ENCODE measurements at places on chromosomes 11 and 22. TPM values are rescaled to one million over a fixed set of nuclear protein-coding genes. Genes with fewer than 3 reads are reported as not detected.
A peak's percentile ranks its signal among the peaks of the same experiment; 100 is the strongest.

CELSR1 gene
- total RNA-seq = 44.6 TPM

GLYATL1 gene
- not detected for total RNA-seq

KBTBD3 gene
- total RNA-seq = 0.70 TPM

FOLR3 gene
- total RNA-seq = not detected

CLCF1 gene
- total RNA-seq = 2.8 TPM

MS4A13 gene
- total RNA-seq = not detected

DNA sequence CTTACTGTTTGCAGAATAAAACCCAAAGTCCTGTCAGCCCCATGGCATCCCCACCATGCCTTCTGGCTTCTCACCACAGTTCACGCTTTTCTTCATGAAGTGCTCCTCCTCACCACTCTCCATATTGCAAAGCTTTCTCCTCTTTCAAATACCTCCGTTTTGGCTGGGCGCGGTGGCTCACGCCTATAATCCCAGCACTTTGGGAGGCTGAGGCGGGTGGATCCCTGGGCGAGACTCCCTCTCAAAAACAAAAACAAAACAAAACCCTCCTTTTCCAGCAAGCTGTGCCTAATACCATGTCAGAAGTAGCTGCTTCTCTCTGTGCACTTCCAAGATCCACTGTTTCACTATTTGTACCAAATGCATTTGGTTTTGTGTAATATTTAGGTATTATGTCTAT is 6.7 kb downstream of the BACE1 start:
- no peaks in the 10 kb centered on the region for H3K27me3 ChIP-seq
- no peak overlapping the region for H3K27ac ChIP-seq

GRCh38 chr11:71248656-71249055 is 3.7 kb downstream of the SHANK2 start:
- peaks cover 13% of the 10 kb centered on the region for H3K4me1 ChIP-seq
- H3K4me3 ChIP-seq = no peak overlapping the region
- H3K36me3 ChIP-seq = no peaks in the 10 kb centered on the region
- no peak for DNase-seq
- no peak overlapping the region for H3K27ac ChIP-seq
- H3K27me3 ChIP-seq = no peaks in the 10 kb centered on the region

- peaks cover 9% of the 10 kb centered on the region for H3K27me3 ChIP-seq
- no peaks in the 10 kb centered on the region for H3K36me3 ChIP-seq
- no peak overlapping the region for H3K4me3 ChIP-seq
- DNase-seq = no peak
Measured at GRCh38 chr11:44538375-44539054, 26.9 kb upstream of the CD82 start.

GRCh38 chr22:28873183-28873963 is 10.0 kb upstream of the ZNRF3 start:
- H3K27me3 ChIP-seq = no peaks in the 10 kb centered on the region
- no peak overlapping the region for H3K4me3 ChIP-seq
- H3K27ac ChIP-seq = no peak overlapping the region
- no peaks in the 10 kb centered on the region for H3K4me1 ChIP-seq
- no peaks in the 10 kb centered on the region for H3K36me3 ChIP-seq

- DNase-seq = no peak
- H3K4me1 ChIP-seq = peaks cover 45% of the 10 kb centered on the region
- no peak overlapping the region for H3K4me3 ChIP-seq
- H3K36me3 ChIP-seq = no peaks in the 10 kb centered on the region
- peaks cover 34% of the 10 kb centered on the region for H3K27me3 ChIP-seq
Measured at GRCh38 chr11:67027943-67028542, 5.1 kb downstream of the SYT12 start.

DNA sequence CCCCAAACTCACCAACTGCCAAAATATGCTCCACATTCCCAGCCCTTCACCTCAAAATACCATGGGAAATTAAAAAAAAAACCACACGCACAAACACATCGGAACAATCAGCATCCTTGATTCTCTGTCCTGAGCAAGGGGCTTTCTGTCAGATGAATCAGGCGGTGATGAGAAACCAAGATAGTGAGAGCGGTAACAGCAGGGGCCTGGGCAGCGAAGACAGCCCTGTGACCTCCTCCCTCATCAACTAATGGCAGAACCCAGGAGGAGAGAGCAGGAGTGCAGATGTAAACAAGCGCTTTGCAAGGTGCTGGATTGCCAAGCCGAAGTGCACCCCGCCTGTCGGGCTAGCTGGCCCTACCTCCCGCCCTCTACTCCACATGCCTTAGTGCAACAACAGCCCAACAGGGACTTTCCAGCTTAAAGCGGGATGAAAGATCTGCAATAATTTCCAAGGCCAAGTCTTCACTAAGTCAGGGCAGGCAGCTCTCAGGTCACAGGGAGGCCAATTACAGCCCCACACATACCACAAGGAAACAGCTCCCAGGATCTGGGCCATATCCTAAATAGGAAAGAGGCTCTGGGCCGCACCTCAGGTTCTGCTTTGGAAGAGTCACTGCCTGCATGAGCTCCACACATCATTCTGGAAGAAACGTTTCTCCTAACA is 72.2 kb upstream of the BID start:
- H3K4me3 ChIP-seq = no peak overlapping the region
- peaks cover 3% of the 10 kb centered on the region for H3K36me3 ChIP-seq
- no peak for DNase-seq
- H3K27me3 ChIP-seq = no peaks in the 10 kb centered on the region
- peak overlapping the region; percentile 89 for H3K27ac ChIP-seq
- peaks cover 40% of the 10 kb centered on the region for H3K4me1 ChIP-seq

GRCh38 chr11:90639461-90639993 is 416.7 kb upstream of the CHORDC1 start:
- no peaks in the 10 kb centered on the region for H3K4me1 ChIP-seq
- no peak overlapping the region for H3K4me3 ChIP-seq
- no peaks in the 10 kb centered on the region for H3K36me3 ChIP-seq

- H3K4me3 ChIP-seq = no peak overlapping the region
- peaks cover 85% of the 10 kb centered on the region for H3K4me1 ChIP-seq
- H3K27ac ChIP-seq = no peak overlapping the region
- no peak for DNase-seq
- H3K36me3 ChIP-seq = no peaks in the 10 kb centered on the region
Measured at GRCh38 chr22:17943533-17944249, 80.7 kb downstream of the MICAL3 start.

- no peak for DNase-seq
- no peaks in the 10 kb centered on the region for H3K27me3 ChIP-seq
Measured at GRCh38 chr22:28955817-28956216, 72.4 kb downstream of the ZNRF3 start.

All from esophagus squamous epithelium (tissue), 5 donors.